Activated T-cell treated with anti-CD3 and anti-CD28 coated beads, Interleukin-2, amount 50 U/mL, for 72 hours (primary cell): ENCODE measurements at places on chromosomes 4 and X. TPM values are rescaled to one million over a fixed set of nuclear protein-coding genes. Genes with fewer than 3 reads are reported as not detected.

DNA sequence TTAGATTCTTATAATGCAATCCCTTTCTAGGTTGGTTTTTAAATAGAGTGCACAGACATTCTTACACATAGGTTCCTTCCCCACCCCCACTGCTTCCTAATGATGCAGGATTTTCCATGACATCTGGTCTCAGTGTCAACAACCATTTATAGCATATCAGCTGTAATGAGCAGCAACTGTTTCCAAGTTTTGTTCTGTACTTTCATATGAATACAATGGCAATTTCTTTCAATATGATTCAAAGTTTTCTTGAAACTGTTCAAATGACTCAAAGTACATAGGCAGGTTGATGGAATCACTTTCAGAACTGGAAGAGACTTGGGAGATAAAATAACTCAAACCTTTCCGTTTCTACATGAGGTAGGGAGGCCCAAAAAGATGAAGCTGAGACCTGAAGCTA, 220.7 kb downstream of the CAMK2D start:
- H3K27me3 ChIP-seq: no peaks in the 10 kb centered on the region
- peak; percentile 48 for DNase-seq
- H3K36me3 ChIP-seq: peaks cover 8% of the 10 kb centered on the region

GRCh38 chrX:40651620-40652223, 4.4 kb upstream of the CXorf38 start:
- no peak overlapping the region for H3K4me3 ChIP-seq
- H3K27me3 ChIP-seq: no peaks in the 10 kb centered on the region
- peaks cover 2% of the 10 kb centered on the region for H3K36me3 ChIP-seq
- peak; percentile 72 for DNase-seq

DNA sequence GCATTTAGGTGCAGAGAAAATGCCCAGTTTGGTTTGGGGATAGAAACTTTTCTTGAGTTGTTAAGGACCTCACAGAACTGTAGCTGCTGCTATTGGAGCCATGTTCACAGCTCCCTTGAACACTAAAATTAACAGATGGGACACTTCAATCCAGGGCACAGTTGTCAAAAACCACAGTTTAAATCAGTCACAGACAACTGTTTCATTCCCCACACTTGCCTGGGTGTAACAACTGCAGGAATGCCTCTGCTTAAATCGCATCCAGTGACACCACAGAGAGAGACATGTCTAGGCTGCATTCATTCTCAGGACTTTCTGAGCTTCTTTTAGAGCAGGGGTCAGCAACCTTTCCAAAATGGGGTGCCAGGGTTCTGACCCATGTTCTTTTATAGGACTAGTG, 12.7 kb upstream of the CAPN6 start:
- H3K27ac ChIP-seq: no peak overlapping the region
- H3K36me3 ChIP-seq: no peaks in the 10 kb centered on the region
- no peaks in the 10 kb centered on the region for H3K4me1 ChIP-seq

GRCh38 chr4:104726002-104726401, 231.3 kb upstream of the CXXC4 start:
- DNase-seq: no peak
- no peak overlapping the region for H3K4me3 ChIP-seq
- H3K36me3 ChIP-seq: no peaks in the 10 kb centered on the region
- peaks cover 16% of the 10 kb centered on the region for H3K4me1 ChIP-seq

GRCh38 chrX:55007656-55008055, 7.5 kb downstream of the APEX2 start:
- no peak overlapping the region for H3K27ac ChIP-seq
- no peak overlapping the region for H3K4me3 ChIP-seq
- H3K4me1 ChIP-seq: peaks cover 12% of the 10 kb centered on the region
- peaks cover 7% of the 10 kb centered on the region for H3K36me3 ChIP-seq
- DNase-seq: no peak
- H3K27me3 ChIP-seq: no peaks in the 10 kb centered on the region

DNA sequence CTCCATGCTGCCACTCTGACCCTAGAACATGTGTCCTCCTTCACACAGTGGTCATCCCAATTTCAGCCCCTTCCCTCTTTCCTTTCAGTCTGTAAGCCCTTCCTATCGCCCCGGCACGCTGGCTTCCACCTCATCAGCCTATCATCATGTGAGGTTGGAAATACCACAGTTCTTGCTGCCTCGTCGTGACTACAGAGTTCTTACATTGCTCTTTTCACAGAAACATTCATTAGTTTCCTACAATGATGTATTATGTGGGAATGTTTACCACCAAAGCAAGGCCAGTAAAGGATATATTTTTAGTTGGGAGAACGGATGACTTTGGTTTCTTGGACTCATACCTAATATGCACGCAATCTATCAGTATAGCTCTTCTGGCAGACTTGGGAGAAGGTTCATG, 169.5 kb upstream of the BOD1L1 start:
- H3K36me3 ChIP-seq: no peaks in the 10 kb centered on the region
- H3K4me3 ChIP-seq: no peak overlapping the region
- H3K27ac ChIP-seq: no peak overlapping the region
- no peaks in the 10 kb centered on the region for H3K4me1 ChIP-seq

GRCh38 chrX:120453985-120454384, 15.1 kb downstream of the LAMP2 start:
- no peak for DNase-seq
- H3K27ac ChIP-seq: no peak overlapping the region
- H3K4me1 ChIP-seq: peaks cover 18% of the 10 kb centered on the region
- H3K36me3 ChIP-seq: no peaks in the 10 kb centered on the region
- no peaks in the 10 kb centered on the region for H3K27me3 ChIP-seq

GRCh38 chr4:41070516-41071281, 143.6 kb downstream of the APBB2 start:
- H3K4me3 ChIP-seq: no peak overlapping the region
- H3K4me1 ChIP-seq: no peaks in the 10 kb centered on the region
- DNase-seq: no peak
- no peaks in the 10 kb centered on the region for H3K36me3 ChIP-seq
- H3K27ac ChIP-seq: no peak overlapping the region

DNA sequence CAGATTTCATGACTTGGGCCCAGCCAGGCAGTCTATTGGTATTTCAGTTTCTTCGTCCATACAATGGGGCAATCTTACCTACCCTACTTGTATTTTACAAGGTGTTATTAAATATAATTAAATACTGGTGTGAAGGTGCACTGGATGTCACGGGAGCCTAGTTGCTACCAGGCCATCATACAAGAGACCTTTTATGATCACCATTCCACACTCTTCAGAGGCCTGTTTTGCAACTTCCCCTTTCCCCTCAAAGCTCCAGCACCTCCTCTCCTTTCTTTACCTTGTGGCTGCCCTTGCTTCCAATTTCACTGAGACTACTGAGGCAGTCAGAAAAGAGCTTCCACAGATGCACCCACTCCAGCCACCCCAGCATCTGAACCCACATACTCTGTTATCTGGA, 93.8 kb upstream of the HELT start:
- DNase-seq: no peak
- no peaks in the 10 kb centered on the region for H3K4me1 ChIP-seq
- peaks cover 4% of the 10 kb centered on the region for H3K27me3 ChIP-seq
- H3K4me3 ChIP-seq: no peak overlapping the region
- H3K27ac ChIP-seq: no peak overlapping the region

GATA1 gene
- 0.35 TPM for total RNA-seq

CT45A3 gene
- not detected for total RNA-seq

HSFX4 gene
- not detected for total RNA-seq
